Coronary artery (tissue), 2 donors: ENCODE measurements at places on chromosomes 13 and 19.

GRCh38 chr19:2277138-2277537, 4.8 kb downstream of the PEAK3 start:
- DNase-seq: no peak

- DNase-seq: no peak
Observed at GRCh38 chr19:13129384-13129783, 11.3 kb downstream of the NACC1 start.

DNA sequence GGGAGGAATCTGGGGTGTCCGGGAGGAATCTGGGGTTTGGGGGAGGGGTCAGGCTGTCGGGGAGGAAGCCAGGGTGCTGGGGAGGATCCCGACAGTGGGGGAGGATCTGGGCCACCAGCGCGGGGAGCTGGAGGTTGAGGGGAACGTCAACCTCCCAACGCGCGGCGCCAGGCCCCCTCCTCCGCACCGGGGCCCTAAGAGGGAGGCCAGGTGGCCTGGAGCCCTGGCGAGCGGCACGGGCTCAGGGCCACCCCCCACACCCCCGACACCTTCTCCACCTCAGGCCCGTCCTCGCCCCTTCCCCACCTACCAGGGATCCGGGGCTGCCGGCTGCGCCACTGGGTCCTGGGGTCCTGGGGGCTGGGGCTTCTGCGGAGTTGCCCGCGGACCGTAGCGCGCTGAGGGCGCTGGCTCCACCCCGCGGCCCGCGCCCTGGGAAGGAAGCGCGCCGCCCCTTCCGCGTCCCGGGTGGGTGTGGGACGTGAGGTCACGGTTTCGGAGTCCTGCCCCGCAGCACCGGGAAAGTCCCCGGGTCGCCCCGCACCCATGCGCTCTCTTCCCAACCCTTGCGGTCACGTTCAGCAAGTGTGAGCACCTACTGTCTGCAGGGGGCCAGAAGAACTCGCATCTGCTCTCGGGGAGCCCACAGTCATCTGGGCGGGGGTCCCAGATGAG, at the start of gene TICAM1:
TSS of gene TICAM1 (minus strand) at position 409 of the 675 bp plus-strand sequence. CDS start 13,335 bp downstream, outside the sequence.
- no peak for DNase-seq

GRCh38 chr19:45976178-45976577, 2.5 kb upstream of the NOVA2 start:
- DNase-seq: no peak

DNA sequence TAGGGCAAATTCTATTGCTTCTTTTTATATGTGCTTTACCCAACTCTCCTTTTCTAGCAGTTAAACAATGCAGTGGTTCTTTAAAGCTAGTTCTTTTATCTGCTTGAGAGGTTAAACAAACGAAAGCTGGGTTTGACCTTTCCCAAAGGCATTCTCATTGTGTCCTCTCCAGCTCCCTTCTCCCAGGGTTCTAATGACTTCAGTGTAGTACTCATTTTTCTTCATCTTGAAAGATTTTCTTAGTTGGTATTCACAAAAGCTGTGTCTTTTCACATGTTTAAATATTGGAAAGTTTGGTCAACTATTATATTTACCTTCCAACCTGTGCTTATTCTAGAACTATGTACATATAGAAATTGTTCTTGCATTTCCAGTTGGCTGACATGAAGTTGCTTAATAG, 1.5 kb downstream of the WASF3 start:
- no peak for DNase-seq

DNA sequence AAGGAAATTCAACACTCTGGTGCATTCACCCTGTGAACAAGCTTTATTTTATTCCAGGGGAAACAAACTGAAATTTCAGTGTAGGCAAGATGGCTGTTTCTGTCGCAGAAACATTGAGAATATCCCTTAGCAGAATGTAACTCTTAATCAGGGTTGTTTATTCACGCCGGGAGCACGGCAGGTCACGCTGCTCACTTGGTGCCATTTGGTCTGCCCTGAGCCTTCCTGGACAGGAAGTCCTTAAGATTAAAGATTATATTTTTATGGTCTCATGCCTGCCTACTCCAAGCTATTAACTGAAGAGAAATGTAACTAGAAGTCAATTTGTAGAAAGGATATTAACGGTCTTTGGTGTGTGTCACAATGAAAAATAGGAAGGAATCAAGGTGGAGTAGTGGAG, 185.3 kb upstream of the ARGLU1 start:
- DNase-seq: no peak

DNA sequence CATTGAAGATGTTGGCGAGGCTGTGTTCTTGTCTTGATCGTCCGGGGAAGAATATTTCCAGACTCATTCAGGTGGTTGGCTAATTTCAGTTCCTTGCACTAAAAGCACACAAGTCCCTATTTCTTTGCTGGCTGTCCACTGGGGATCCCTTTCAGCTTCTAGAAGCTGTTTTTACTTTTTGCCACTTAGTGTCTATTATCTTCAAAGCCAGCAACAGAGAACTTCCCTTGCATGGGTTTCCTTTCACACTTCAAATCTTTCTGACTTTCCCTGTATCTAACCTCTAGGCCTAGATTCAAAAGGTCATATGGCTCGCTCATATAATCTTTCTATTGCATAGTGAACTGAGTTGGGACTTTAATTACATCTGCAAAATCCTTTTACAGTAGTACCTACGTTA, 215.3 kb upstream of the PCDH9 start:
- no peak for DNase-seq
